Activated T-helper 1 cell treated with Interleukin-2 at 50 U/mL for 16 hours (primary cell): ENCODE measurements at places on chromosomes 13 and 19.

- DNase-seq: no peak
Observed at GRCh38 chr13:99970651-99971575, 654 bp downstream of the ZIC5 start.

- DNase-seq: no peak
Observed at GRCh38 chr13:94058821-94059360, 420.6 kb downstream of the DCT start.

DNA sequence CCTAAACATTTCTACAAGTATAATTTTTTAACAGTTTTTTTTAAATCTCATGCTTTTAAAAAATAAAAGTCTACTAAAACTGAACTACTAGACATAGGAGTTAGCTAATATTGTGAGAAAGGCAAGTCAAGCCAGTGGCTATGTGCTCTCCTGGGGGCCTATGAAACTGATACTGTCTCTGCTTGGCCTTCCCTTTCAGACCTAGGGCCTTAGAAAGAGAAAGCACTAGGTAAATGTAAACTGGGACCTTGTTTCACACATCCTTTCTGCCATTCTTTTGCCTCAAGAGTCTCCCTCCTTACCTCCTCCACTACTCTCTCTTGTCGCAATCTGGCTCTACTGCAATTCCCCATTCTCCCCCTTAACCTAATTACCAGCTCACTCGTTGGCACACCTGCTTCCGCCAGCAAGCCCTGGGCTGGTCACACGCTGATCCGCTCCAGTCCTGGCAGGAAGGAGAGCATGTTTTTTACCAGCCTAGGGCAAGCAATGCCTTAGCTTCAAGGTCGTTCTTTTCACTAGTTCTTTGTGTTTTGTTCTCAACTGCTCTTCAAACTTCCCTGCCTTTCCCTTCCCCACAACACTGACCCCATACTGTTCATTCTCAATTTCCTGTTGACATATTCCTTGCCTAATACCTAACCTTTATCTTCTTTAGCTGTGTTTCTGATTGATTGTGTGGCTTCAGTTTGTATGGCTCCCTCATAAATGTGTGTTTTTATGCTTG is 23.1 kb downstream of the TBC1D4 start:
- no peak for DNase-seq

GRCh38 chr13:22210134-22210930 is 539.5 kb downstream of the FGF9 start:
- no peak for DNase-seq

DNA sequence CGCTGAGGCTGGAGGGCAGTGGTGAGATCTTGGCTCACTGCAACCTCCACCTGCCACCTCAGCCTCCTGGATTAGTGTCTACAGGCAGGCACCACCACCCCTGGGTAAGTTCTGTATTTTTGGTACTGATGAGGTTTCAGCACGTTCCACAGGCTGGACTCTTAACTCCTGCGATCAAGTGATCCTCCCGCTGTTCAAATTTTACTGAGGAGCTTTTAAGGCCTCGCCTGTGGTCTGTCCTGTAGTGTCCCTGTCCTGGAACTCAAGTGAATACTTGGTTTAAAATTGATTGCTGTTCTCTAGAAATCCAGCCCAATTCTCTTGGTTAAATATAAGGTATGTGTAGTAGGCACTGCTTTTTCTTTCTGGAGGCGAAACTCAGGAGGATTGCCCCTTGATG is 65.2 kb downstream of the DPRX start:
- no peak for DNase-seq

DNA sequence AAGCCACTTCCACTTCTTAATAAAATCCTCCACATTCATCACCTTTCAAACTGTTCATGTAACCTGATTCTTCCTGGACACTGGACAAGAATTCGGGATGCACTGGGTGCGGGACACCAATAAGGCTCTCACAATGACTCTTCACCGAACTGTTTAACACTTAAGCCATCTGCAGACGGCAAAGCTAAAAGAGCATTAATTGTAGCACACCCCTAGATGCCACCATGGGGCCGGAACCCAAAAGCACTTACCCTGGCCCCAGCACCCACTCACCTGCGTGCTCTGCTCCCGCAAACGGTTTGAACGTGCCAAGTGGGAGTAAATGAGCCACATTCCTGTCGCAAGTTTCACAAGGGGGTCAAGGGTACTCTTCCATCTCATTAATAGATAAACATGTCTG is 254.3 kb upstream of the PRR20A start:
- no peak for DNase-seq

DNA sequence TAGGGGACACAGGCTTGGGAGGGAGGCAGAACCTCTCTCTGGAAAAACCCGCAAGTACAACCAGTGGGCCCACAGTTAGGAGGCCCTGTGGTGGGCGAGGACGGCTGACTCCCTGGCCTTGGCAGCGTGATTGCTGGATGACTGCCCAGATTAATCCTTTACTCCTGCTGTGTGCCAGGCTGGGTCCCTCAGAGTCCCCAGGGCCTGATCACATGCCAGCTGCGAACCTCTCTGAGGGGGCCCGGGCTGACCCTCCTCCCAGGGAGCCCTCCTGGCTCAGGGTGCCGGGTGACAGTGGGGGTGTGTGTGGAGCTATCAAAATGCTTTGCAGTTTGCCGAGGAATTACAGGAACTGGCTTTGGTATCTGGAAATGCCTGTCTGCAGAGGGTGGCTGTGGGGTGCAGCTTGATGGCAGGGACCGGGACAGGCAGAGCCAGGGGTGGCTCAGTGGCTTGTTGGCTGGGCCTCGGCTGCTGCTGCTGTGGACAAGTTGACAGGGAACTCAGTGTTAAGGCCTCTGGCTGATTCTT is 48.9 kb downstream of the DNM2 start:
- no peak for DNase-seq

- no peak for DNase-seq
Observed at GRCh38 chr13:44334751-44335150, 38.9 kb upstream of the SERP2 start.

DNA sequence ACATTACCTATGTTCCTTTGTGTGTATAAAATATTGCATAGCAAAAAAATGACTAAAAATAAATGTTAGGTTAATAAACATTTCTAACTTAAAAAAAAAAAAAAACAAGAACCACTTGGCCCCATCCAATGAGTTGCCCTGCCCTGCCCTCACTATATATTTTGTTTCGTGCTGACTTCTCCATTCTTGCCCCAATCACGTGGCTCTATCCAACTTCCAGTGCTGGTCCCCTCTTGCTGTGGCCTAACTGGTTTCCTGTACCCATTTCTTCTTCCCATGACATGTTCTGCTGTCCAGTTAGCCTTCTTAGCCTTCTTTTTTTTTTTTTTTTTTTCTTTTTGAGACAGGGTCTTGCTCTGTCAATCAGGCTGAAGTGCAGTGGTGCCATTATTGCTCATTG is 151.6 kb downstream of the FOXO1 start:
- no peak for DNase-seq

- DNase-seq: no peak
Observed at GRCh38 chr19:28196961-28197360, 1016.0 kb downstream of the UQCRFS1 start.

GRCh38 chr13:97068151-97068550 is 73.9 kb upstream of the OXGR1 start:
- no peak for DNase-seq

DNA sequence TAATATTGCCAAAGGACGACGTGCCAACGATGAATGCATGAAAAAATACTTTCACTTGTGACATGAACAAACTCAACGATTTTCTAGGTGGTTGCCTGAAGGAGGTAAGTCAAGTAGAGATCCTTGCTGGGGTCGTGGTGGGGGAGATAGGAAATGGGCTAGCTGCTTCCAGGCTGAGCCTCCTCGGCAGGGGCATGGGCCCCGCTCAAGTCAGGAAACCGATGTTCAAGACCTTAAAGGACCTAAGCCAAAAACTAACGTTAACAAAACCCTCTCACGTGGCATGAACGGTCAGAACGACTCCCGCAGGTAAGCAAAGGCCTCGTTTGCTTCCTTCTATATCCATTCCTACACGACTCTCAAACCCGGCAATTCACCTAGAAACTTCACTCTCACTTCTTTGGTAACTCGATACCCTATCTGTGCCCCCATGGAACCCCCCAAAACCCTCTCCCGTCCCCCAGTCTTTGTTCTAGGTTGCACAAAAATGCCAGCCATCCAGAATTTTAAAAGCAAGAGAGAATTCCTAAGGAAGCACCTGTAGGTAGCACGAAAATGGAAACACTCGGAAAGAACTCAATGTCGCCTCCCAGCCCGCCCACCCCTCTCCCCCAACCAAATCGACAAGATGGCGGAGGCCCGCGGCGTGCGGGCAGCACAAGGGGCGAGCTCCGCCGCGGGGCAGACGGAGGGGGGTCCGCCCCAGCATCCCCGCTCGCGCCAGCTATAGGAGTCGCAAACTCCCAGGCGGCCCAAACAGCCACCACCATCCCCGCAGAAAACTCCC is 13.6 kb downstream of the ACP4 start:
- no peak for DNase-seq

DNA sequence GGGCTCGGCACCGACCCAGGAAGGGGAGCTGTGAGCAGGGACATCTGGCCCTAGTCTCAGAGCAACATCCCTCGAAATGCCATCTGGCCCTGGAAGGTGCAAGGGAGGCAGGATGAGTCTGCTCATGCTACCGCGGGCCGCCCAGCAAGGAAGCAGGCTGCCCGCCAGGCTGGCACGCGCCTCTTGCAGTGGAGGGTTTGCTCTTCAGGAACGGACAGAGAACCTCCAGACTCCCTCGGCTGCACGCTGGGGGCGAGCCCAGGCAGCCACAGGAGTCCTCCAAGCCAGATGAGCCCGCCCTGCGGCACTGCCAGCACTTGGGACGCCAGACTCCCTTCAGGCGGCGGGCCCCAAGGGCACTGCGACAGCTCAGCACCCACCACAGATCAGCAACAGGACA is 10.1 kb upstream of the ATP8B3 start:
- no peak for DNase-seq

DNA sequence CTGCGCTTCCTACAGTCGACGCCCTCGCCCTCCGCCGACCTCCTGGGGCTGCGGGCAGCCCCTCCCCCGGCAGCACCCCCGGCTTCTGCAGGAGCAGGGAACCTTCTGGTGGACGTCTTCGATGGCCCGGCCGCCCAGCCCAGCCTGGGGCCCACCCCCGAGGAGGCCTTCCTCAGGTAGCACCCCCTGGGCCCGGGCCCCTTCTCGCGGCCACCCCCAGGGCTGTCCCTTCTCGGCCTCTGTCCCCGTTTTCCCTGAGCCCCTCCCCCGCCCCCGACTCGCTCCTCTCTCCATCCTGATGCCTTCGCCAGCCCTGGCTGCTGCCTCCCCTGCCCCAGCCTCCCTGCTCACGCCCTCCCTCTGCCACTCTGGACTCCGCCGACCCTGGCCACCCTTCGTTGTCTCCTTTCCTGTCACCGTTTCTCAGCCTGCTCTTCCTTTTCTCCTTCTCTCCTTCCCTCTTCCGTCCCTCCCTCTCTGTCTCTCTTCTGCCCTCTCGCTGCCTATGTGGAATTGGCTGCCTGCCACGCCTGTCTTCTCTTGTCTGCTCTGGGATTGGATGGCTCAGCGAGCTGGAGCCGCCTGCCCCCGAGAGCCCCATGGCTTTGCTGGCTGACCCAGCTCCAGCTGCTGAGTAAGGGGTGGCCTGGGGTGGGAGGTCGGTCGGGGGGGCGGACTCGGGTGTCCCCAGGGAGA is 11.0 kb downstream of the FUZ start:
- DNase-seq: no peak

DNA sequence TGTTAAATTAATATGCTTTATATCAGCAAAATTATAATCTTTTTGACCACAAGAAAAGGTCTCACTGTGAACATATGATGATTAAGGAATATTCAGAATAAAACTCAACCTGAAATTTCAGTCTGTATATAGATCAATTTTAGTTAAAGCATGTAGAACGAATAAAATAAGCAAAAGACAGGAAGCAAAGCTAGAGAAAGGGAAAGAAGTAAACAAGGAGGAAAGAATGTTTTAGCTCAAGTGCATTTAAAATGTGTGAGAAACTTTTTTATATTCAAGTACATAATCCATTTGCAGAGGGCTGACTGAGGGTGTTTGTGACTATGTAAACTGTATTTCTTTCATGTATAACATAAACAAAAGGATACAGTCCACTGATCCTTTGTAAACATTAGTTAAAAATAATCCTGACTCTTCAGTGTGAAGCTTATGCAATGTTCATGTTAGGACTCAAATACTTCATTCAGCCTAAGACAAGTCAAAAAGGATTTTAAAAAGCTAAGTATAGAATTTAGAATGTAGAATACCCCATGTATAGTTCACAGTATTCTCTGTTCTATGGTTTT is 472.1 kb downstream of the DIAPH3 start:
- DNase-seq: no peak

DNA sequence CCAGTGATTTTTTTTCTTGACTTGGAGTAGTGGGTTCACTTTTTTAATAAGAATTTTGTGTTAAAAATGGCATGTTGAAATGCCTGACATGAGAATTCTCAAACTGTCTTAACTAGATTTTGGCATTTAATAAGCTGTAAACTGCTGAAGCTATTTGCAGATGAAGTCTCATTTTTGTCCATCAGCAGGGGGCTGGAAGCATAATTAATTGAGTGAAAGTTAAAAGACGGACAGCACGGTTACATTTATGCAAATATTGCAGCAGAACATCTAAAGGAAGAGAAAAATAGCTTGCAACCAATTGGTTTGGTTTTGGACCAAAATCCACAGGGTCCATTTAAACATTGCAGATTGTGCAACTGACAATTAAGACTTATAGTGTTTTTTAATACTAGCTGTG is 837.3 kb upstream of the KLHL1 start:
- DNase-seq: no peak

GRCh38 chr13:47890146-47890814 is 110.8 kb downstream of the SUCLA2 start:
- no peak for DNase-seq

DNA sequence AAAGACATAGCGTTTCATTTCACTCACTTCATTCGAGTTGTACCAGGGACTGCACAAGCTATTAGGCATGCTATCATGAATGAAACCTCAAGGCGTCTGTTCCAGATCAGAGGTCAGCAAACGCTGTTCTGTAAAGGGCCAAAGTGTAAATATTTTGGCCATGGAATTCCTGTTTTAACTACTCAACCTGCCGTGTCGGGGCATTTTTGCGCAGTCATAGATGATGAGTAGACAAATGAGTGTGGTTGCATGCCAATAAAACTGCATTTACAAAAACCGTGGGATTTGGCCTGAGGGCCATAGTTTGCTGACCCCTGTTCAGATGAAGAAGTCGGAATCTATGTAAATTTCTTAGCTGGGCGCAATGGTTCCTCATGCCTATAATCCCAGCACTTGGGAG is 6.5 kb downstream of the INSR start:
- DNase-seq: no peak

DNA sequence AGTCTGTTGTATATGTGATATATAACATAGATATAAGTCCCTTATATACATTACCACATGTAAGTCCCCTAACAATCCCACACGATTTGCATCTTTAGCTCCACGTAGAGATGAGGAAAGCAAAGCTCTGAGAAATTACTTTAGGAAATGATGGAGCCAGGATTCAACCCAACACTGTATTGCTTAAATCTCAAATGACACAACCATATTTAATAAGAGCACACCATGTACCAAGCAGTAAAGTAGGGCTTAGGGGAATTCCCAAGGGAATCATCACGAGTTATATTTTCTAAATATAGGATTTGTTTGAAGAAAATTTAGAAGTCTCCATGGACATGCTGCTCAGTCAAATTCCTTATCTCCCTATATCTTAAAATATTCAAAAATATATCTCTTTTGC is 61.3 kb upstream of the POMP start:
- no peak for DNase-seq
